ENCODE measurements at places on chromosomes 3 and 15. TPM values are rescaled to one million over a fixed set of nuclear protein-coding genes. Genes with fewer than 3 reads are reported as not detected.

GRCh38 chr3:32340039-32340438 is 51.6 kb upstream of the CMTM7 start:
- no peak for DNase-seq

GRCh38 chr15:28984421-28985315 is 98.9 kb downstream of the APBA2 start:
- DNase-seq = peak; percentile 83

DNA sequence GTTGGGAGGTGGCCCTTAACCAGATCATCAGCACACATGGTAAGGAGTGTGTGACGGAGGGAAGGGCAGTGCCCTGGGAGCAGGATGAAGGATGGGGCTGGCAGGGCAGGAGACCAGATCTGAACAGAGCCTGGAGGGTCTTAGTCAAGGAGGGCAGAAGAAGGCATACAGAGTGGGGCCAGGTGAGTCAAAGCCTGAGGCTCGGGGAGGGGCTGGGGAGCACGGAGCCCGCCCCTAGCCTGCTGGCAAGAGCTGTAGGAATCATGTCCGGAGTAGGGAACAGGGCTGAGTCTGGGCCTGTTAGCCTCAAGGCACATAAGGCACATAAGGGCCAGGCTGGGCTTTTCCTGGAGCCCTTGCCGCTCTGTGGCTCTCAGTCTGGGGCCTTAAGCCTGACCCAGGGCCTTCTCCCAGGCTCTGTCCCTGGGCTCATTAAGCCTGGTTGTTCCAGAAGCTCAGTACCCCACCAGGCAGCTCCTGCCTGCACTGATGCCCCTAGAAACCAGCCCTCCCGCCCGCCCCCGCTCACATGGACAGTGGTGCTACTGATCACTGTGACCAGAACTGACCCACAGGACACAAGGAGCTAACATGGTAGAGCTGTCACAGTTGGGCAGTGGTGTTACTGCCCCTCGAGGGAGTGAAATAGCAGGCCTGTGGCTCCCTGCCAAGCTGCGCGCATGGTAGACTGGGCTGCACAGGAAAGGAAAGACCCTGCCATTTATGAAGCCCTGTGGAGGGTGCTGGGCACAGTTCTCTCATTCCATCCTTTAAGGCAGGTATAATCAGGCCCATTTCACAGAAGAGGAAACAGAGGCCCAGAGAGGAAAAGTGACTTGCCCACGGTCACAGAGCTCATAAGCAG is 14.6 kb downstream of the ISG20 start:
- DNase-seq = peak; percentile 86

GRCh38 chr3:77648664-77649063 is 608.8 kb downstream of the ROBO2 start:
- no peak for DNase-seq

DNA sequence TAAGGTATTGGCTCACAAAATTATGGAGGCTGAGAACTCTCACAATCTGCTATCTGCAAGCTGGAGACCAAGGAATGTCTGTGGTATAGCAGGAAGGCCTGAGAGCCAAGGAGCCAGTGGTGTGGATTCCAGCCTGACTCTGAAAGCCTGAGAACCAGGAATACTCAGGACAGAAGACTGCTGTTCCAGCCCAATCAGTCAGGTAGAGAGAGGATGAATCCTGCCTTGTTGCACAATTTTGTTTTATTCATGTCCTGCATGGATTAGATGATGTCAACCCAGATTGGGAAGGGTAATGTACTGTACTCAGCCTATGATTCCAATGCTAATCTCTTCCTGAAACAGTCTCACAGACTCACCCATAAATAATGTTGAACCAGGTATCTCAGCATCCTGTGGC is 312.4 kb upstream of the KCNMB2 start:
- DNase-seq = no peak

Gene TIMP4
- 34.3 TPM for total RNA-seq

Gene GALNT15
- 124 TPM for total RNA-seq

Gene IQCB1
- 15.6 TPM for total RNA-seq

DNA sequence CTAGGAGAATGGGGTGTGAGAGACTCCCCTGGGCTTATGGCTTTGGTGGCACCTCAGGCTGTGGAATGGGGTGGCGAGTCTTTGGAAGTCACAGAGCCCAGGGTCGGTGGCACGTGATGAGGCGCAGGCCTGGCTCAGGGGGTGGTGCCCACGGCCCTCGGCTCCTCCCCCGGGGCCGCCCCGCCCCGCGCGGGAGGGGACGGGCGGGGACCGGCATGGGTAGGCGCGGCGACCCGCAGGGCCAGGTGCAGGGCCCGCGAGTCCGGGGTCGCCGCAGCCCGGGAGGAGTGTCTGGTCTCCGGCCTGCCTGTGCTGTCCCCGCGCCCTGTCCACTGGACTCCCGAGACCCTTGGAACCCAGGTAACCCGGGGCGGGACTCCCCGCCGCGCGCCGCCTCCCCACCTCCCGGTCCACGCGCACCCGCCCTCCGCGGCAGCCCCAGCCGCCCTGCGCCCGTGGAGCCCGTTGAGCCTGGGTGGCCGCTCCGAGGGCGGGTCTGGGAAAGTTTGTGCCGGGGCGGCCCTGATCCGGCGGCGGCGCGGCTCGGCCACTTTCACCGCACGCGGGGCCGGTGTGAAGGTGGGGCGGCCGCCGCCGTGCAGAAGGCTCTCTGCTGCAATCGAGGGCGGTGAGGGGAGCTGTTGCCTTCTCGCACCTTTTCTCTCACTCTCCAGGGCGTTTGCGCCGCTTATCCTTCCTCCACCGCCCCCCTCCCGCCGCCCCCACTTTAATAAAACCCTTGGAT is at the start of gene PAQR5:
Gene PAQR5, plus strand, starts transcription at position 216 of the 745 bp plus-strand sequence. CDS start 61,169 bp downstream, outside the sequence.
- DNase-seq = no peak

Gene P3H2
- 26.2 TPM for total RNA-seq

Gene DPH6
- total RNA-seq = 12.9 TPM

Gene KLHL18
- total RNA-seq = 18.1 TPM

- DNase-seq = no peak
These were observed 24.3 kb downstream of the CYP8B1 start for GRCh38 chr3:42851228-42851834.

- no peak for DNase-seq
These were observed 374.6 kb upstream of the CFAP20DC start for GRCh38 chr3:59424268-59425010.

Gene RPL14
- total RNA-seq = 322 TPM

DNA sequence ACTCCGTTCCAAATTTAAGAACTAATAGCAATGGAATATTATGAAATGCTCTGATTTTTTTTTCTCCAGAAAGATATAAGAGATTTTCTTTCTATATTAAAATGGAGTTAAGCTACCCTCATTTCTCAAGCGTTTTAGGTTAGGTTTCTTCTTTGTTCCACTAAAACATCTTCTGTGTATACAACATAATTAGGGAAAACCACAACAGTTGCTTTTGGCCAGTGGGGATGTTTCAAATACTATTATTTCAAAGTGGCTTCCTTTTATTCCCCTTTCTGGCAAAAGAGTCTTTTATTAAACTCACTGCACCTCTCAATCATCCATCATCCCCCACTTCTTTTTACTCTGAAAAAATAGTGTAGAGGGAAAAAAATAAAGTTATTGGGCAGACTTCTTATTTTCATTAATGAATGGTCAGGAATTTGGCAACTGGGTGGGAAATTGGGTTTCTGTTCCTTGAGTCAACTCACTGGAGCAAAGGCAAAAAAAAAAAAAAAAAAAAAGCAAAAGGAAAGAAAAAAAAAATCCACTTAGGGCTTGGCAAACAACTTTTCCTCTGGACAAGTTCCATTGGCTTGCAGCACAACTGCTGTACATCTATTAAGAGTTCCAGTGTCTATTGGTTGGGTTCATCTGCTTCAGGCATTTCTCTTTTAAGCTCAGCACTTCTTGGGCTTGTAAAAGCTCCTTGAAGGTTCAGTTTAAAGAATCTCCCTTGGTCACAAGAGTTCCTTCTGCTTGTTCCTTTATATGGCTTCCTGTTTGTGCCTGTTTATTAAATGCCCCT is 963.4 kb downstream of the ROBO1 start:
- no peak for DNase-seq

DNA sequence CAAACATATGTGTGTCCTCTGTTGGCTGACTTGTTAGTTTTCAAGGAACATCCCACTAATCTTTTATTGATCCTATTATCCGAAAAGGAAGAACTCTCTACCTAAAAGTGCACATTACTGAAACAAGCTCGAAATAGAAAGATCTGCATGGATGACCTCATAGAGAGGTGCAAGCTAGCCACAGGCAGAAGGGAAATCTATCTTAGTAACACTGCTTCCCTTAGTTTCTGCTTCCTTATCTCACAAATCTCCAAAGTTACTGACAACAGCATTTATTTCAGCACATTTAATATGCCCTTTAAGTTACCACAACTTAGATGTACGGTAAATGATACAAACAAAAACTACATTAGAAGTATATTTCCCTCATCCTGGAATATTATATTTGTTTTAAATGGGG is 285.1 kb upstream of the CCDC54 start:
- no peak for DNase-seq
